GM12878 (cell line): ENCODE measurements at places on chromosomes 4 and X. TPM values are rescaled to one million over a fixed set of nuclear protein-coding genes. Genes with fewer than 3 reads are reported as not detected.

Gene SPINK2
- not detected in 2 replicates for total RNA-seq

DNA sequence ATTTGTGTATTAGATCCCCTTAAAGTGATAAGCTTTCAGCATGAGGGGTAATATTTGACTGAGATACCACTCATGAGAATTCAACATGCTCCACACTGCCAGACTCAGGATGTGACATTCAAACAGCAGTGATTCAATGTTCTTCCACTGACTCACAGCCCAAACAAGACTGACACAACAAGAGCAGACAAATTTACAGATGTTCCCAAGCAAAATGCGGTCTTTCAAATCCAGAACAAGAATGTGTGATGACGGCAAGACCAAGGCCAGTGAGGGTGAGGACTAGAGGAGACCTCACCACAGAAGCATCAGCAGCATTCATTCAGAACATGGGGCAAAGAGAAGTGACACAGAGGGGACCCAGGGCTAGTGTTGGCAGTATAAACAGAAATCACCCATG lies 99.3 kb upstream of the GRIA3 start:
- no peak for DNase-seq

- no peak for DNase-seq
Observed at GRCh38 chr4:102143433-102143832, 201.8 kb downstream of the SLC39A8 start.

Gene PHOX2B
- not detected in 2 replicates for total RNA-seq

GRCh38 chrX:49878128-49878833 lies 1.0 kb upstream of the USP27X start:
- DNase-seq, result no peak

DNA sequence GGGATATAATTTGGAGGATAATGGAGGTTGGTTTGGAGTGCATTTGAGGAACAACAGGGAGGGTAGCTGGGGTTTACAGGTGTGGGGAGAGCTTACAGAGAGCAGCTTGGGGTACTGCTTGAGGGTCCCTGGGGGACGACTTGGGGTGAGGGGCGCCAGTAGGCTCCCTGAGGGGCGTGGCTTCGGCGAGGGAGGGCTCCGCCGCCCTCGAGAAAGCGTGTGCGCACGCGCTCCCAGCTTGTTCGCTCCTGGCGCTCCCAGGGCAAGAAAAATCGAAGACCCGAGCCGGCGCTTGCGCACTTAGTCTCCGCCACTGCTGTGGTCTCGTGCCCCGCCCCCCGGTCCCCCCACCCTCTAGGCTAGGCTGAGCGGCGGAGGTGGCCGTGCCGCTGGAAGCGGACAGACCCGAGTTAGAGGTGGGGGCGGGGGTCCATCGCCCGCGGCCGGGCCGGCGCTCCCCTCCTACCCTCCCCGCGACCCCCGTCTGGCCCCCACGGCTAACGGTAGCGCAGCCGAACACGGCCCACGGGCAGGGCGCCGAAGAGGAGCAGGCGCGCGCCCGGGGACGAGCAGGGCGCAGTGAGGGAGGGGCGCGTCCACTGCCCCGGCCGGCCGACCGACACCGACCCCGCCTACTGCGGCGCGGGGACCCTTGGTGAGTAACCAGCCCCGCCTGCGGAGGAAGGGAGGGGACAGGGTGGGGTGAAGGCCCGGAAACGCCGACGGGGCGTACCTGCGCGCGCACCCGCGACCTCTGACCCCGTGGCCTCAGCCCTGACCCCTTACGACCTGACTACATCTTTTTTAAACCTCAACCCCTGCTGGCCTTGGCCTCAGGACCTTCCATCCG lies 5.4 kb upstream of the CCDC120 start:
- DNase-seq, result no peak

DNA sequence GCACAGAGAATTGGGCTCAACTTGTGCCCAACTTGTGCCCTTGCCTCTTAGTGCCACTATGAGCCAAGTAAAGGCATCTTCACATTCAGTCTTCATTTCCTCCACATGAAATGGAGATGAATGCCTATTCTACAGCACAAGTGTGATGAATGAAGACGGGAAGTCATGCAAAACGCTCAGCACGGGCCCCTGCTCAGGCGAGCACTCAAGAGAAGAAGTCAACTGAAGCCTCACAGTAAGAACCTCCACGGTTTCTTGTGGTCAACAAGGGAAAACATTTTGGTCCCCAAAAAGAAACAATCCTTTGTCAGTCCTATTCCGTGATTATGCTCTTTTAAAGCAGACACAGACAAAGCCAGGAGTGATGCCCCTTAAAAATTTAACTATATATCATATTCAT lies 87.0 kb downstream of the IRF2 start:
- DNase-seq, result no peak

Gene IDUA
- total RNA-seq, result 5.7 and 7.6 TPM in 2 replicates

GRCh38 chr4:148116264-148116663 lies 325.9 kb downstream of the NR3C2 start:
- DNase-seq, result no peak

GRCh38 chr4:73679836-73680235 lies 59.6 kb upstream of the RASSF6 start:
- DNase-seq, result no peak

- DNase-seq, result no peak
Observed at GRCh38 chr4:140789759-140790158, 33.6 kb upstream of the TBC1D9 start.

- no peak for DNase-seq
Observed at GRCh38 chrX:15750611-15751154, 12.6 kb downstream of the CA5B start.

GRCh38 chrX:69627744-69628143 lies 11.8 kb downstream of the EDA start:
- no peak for DNase-seq

DNA sequence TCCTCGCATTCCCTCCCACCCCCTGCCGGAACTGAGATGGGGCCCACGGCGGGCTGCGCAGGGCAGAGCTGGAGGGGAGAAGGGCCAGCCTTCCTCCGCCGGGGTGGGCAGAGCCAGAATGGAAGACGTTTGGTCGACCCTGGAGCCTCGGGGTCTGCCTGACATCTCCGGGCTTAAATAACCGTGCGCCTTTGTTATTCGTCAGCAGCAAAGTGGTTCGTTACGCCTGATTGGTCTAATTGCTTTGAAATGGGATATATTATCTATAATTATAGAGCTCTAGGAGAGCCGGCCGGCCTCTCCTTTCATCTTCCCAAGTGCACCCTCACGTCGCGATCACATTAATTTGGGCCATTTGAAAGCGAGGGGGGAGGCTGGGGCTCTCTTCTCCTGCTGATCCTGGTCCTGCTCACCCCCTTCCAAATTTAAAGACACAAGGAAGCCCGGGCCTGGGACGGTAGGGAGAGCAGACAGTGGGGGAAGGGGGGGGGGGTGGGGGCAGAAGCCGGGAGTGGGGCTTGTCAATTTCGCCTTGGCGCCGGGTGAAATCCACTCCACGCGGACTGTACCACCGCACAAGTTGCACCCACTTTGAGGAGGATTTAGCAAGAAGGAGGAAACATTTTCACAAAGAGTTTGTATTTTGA lies 4.7 kb upstream of the MSX1 start:
- no peak for DNase-seq

DNA sequence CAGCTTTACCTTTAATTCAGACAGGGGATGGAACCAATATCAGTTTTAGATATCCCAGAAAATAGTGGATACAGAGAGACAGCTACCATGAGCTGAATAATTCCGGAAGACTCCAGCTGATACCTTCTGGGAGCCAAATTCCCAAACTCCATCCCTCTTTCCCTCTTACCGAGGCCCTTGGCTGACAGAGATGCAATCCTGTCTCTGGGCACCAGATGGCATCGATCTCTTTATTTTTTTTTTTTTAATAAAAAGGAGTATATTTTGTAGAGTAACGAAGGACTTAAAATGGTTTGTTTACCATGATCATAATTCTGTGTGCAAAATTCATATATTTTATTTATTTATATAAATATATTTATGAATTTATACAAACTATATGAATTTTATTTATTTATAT lies 31.0 kb downstream of the RAB40A start:
- no peak for DNase-seq

DNA sequence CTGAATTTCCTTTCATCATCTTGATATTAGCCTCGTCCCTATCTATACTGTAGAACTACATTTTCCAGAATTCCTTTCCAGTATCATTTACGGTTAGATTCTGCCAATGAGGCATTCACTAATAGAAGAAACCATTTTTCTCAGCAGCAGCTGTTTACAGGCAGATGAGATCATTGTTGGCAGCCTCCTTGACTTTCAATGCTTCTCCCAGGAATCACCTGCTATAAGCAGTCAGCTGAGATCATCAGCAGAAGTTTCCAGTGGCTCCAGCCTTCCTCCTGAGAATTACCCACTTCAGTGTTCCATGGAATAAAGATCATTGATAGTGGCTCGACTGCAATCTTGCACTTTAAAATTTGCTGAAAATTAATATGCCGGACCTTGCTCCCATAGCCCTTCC lies 157.3 kb upstream of the TET2 start:
- DNase-seq, result no peak

GRCh38 chr4:42331914-42332368 lies 65.3 kb upstream of the SHISA3 start:
- DNase-seq, result no peak

Gene DCTD
- 112 and 116 TPM in 2 replicates for total RNA-seq

DNA sequence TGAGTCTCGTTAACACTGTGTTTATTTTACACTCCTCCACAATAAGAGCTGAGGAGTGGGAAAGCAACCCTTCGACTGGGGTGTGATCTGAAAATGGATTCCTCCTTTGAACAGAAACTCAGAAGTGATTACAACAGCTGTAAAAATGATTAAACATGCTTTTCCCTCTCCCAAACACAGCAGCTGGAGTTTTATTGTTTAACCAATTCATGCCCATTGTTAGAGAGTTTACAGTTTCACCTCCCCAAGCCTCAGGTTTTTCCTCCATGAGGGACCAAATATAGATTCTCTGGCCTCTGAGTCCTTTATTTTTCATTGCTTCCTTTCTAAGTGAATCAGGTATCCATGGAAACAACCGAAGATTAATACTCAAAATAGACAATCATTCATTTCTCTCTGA lies 263.0 kb upstream of the TAPT1 start:
- no peak for DNase-seq

DNA sequence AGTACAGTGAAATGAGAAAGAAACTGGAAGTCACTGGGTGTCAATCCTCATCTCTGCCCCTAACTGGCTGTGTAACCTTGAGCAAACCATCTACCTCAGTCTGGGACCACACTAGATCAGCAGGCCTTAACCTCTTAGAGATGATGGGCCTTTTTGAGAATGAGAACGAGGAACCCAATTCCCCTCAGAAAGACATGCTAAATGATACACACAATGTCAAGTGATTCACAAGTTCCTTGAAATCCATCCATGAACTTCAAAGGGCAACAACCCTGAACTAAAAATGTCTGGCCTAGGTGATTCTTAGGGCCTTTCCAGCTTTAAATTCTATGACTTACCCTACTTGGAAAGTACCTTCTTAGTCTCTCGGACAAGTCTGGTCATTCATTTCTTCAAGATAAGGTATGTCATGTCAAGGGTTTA lies 47.4 kb downstream of the ACSL4 start:
- DNase-seq, result no peak

- DNase-seq, result no peak
Observed at GRCh38 chr4:112138538-112138937, 6.7 kb upstream of the FAM241A start.

Gene RTL3
- 0.19 and 0.23 TPM in 2 replicates for total RNA-seq

GRCh38 chr4:99927566-99927965 lies 18.9 kb downstream of the DNAJB14 start:
- no peak for DNase-seq

DNA sequence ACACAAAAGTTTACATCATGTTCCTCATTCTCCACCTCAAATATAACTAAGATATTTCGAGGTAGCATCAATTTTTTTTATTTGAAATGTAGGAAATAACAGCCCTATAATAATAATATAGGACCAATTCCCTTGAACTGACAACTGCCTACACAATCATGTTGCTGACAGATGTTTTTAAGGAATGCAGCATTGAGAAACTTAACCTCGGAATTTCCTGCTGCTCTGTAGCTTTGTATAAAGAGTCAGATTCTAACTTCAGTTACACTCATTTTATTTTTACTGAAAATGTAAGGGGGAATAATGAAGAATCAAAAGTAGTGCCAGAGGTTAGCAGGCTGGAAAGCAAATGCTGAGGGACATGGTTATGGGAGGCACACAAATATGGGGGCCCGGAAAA lies 235.8 kb downstream of the RBMX2 start:
- no peak for DNase-seq

Gene DCAF4L1
- total RNA-seq, result 0.13 and 0.16 TPM in 2 replicates

DNA sequence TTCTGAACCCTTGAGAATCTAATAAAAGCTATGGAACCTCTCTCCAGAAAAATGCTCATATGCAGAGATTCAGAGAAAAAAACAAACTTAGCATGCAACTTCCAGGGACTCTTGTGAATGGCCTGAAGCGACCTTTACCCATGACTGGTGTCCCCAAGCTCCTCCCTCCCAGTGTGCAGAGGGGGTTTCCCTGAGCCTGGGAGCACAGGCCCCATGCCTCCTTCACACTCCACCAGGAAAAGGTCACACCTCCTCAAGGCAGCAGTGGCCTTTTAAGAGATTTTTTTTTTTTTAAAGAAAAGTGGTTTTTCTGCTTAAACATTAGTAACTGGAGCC lies 13.3 kb upstream of the UBA6 start:
- DNase-seq, result no peak

DNA sequence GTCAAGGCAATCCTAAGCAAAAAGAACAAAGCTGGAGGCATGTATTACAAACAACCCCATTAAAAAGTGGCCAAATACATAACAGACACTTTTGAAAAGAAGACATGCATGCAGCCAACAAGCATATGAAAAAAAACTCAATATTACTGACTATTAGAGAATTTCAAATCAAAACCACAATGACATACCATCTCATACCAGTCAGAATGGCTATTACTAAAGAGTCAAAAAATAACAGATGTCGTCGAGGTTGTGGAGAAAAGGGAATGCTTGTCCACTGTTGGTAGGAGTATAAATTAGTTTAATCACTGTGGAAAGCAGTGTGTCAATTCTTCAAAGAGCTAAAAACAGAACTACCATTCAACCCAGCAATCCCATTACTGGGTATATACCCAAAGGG lies 604.6 kb upstream of the GRIA3 start:
- no peak for DNase-seq
